ENCODE measurements at places on chromosomes 3 and 15.

- DNase-seq: no peak
Observed at GRCh38 chr3:18591120-18591519, 166.0 kb upstream of the SATB1 start.

- no peak for DNase-seq
Observed at GRCh38 chr3:114691871-114692270, 398.0 kb downstream of the TIGIT start.

- DNase-seq: no peak
Observed at GRCh38 chr3:63900010-63900409, 12.2 kb downstream of the SCAANT1 start.

DNA sequence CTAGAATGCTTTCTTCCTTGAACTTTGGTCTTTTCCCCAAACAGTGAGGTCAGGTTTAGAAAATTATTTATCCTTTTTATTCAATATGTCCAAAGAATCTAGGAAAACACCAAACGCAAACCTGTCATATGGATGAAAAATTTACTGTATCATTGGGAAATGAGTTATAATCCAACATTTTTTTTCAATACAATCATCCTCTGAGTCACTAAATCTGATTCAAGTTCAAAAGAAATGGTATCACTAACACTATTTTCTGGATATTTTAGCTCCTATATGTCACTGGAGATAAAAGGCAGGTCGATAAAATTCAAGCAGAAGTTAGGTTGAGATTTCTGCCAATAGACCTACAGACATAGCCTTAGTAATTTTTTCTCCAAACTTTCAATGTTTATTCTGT is 591.6 kb upstream of the AGTR1 start:
- DNase-seq: no peak

DNA sequence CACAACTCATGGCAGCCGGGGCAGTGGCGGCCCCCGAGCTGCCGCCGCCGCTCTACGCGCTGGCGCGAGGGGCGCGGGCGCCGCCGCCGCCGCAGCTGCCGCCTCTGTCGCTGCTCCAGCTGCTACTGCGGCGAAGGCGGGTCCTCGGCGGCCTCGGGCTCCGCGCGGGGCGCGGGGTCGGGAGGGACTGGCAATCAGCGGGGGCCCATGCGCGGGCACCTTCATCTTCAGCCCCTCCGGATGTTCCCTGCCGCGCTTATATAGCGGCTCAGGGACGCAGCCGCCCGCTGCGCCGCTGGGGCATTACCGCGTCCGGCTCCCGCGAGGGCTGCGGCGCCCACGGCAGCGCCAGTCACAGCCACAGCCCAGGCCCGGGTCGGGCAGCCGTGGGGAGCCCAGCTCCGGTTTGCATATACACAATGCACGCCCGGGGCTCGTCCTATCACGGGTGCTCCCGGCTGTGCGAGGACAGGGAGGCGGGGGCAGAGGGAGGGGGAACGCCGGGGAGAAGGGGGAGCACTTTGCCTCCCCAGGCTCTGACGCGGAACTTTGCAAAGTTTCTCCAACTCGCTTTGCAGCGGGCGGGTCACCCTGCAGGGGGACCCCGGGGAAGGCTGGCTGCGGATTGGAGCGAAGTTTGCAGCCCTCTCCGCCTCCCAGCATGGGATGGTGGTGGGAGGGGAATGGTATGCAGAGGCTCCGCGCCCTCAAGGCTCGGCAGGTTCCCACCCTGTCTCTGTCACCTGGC is at the start of gene VGLL3:
Gene VGLL3, minus strand, starts transcription at position 416 of the 748 bp plus-strand sequence. Its CDS starts 406 bp downstream, at position 10.
- peak; percentile 95 for DNase-seq

- DNase-seq: peak; percentile 70
Observed at GRCh38 chr3:8536096-8537056, 34.8 kb downstream of the LMCD1 start.

GRCh38 chr3:176737480-176738110 is 459.7 kb downstream of the TBL1XR1 start:
- no peak for DNase-seq

GRCh38 chr3:115165266-115165665 is 18.2 kb upstream of the ZBTB20 start:
- no peak for DNase-seq

DNA sequence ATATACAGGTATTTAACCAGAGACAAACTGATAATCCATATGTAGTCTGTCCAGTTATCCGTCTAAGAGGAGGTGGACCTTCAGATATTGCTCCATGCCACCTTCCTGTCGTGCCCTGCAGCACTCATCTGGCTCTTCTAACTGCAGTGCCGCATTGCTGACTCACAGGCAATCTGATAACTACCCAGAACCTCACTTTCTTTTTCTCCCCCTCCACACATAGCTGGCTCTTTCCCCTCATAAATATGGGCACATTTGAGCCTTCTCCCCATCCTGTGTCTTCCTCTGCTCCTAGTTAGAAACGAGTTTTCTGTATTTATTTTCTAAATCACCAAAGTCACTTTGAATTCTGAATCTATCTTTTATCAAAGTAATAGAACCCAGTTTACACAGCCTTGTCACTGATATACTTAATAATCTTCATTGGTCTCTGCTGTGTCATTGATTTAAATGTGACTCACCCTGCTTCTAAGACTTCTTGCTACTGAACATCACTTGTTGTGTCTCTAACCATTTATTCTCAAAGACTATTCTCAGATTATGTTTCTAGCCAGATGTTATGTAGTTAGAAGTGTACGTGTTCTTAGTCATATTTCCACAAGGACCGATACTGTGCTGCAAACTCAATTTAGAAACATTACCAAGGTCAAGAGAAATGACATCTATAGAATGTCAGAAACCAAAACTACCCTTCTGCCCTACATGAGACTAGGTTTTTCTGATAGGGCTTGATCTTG is 17.4 kb upstream of the KCNMB2 start:
- peak; percentile 29 for DNase-seq

DNA sequence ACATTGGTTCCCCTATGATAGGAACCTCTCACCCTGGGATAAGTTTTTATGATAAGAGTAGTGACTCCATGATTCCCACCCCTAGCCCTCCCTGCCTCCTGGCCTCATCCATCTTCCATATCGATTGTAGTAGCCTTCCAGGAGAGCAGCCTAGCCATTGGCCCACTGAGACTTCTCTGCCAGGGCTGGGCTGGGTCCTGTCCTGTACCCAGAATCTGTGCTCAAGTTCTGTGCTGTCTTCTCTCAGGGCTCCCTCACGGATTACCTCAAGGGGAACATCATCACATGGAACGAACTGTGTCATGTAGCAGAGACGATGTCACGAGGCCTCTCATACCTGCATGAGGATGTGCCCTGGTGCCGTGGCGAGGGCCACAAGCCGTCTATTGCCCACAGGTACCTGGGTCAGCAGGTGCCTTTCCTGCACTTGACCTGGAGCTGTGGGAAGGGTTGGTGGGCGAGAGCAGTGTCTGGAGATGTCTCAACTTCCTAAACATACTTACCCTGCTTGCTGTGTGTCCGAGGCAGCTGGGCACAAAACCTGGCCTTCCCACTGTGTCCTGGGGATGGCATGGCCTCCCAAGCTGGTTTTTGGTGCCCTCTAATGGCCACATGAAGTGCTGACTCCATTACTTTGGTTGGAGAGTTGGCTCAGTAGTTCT is 16.6 kb upstream of the EXOG start:
- peak; percentile 47 for DNase-seq

GRCh38 chr3:67559029-67559605 is 95.3 kb downstream of the SUCLG2 start:
- DNase-seq: no peak

DNA sequence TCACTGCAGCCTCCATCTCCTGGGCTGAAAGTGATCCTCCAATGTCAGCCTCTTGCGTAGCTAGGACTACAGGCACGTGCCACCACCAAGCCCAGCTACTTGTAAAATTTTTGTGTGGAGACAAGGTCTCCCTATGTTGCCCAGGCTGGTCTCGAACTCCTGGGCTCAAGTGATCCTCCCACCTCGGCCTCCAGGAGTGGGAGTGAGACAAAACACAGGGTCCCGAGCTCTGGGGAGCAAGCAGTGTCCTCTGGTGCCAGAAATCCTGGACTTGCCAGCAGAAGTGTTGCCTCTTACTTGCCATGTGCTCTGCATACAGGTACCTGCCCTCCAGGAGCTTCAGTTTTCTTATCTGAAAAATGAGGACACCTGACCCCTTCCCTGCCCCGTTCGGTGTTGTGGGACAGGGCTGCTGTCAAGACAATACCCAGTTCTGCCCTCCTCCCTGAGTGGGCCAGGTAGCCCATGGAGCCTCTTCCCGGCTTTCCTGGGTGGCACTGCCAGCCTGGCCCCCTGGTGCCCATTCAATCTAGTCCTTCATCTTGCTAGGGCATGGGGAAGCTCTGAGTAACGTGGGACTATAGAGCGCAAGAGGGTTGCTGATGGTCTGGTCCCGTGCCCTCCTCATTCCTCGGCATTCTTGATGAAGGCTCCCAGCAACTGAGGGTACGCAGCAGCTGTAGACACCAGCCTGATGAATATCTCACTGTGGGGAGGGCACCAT is 164.6 kb downstream of the GOLGA6L4 start:
- no peak for DNase-seq

GRCh38 chr15:97504031-97504792 is 456.3 kb upstream of the ARRDC4 start:
- peak; percentile 93 for DNase-seq

GRCh38 chr15:74535388-74536084 is 5.5 kb upstream of the ARID3B start:
- no peak for DNase-seq

- DNase-seq: no peak
Observed at GRCh38 chr3:36201546-36201945, 178.8 kb upstream of the STAC start.

DNA sequence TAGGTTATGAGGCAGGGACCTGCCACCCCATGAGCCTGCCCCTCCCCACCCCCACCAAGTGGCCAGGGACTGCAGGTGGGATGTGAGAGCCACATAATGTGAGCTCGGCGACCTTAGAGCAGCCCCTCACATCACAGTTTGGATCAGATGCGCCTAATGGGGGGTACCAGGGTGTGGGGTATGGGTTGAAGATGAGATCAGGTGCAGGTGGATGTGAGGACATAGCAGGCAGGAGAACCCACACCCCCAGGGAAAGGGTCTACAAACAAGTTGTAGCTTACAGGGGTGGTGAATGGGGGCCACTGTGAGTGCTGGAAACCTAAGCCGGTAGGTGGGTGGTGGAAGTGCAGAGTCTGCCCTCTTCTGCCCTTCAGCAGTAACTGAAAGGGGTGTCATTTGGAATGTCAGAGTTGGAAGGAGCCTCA is 94.0 kb downstream of the CORO2B start:
- DNase-seq: no peak

- DNase-seq: peak; percentile 83
Observed at GRCh38 chr3:88203642-88204055, 53.9 kb downstream of the C3orf38 start.

DNA sequence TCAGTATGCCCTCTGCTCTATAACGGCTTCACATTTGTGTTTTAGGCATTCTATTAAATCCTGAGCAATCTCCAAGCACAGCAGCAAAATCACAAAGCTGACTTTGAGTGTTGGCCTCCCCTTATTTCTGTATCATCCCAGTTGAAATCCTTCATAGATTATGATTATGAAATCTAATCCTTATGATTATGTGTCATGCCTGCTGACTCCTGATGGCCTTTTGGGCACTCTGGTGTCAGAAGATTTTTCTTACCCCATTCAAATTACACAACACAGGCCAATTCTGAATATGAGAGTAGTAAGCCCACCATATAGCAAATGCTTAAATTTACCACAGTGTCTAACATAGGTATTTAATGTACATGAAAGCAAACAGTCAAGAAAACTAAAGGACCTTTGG is 34.3 kb downstream of the CDV3 start:
- DNase-seq: no peak

DNA sequence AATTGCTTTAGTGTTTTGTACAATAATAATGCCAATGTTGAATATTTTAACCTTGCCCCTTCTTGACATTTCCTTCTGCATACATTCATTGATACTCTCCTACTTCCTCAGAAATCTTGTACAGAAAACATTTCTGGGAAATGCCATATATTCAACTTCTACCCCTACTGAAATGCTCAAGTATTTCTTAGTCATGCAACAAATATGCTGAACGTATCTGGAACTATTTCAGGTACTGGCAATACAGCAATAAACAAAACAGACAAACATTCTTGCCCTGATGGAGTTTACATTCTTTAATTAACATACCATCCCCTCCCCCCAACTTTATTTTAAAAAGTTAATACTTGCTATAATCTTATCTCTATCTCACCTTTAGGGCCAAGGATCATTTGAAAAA is 147.2 kb downstream of the STAG1 start:
- DNase-seq: no peak

- DNase-seq: peak; percentile 18
Observed at GRCh38 chr3:61030469-61031035, 220.7 kb downstream of the FHIT start.

- peak; percentile 47 for DNase-seq
Observed at GRCh38 chr3:114213292-114213626, 24.1 kb downstream of the ZNF80 start.

DNA sequence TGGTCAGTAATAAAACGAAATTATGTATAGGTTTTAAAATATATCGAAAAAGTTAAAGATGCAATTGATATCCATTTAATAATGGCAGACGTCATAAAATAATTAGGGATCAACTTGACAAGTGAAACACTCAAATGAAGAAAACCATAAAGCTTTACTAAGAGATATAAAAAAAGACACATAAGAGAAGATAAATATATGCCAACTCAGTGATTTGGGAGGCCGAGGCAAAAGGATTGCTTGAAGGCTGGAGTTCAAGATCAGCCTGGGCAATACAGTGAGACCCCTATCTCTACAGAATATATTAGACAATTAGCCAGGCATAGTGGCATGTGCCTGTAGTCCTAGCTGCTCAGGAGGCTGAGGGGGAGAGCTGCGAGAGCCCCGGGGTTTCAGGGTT is 190.5 kb downstream of the SV2B start:
- no peak for DNase-seq

DNA sequence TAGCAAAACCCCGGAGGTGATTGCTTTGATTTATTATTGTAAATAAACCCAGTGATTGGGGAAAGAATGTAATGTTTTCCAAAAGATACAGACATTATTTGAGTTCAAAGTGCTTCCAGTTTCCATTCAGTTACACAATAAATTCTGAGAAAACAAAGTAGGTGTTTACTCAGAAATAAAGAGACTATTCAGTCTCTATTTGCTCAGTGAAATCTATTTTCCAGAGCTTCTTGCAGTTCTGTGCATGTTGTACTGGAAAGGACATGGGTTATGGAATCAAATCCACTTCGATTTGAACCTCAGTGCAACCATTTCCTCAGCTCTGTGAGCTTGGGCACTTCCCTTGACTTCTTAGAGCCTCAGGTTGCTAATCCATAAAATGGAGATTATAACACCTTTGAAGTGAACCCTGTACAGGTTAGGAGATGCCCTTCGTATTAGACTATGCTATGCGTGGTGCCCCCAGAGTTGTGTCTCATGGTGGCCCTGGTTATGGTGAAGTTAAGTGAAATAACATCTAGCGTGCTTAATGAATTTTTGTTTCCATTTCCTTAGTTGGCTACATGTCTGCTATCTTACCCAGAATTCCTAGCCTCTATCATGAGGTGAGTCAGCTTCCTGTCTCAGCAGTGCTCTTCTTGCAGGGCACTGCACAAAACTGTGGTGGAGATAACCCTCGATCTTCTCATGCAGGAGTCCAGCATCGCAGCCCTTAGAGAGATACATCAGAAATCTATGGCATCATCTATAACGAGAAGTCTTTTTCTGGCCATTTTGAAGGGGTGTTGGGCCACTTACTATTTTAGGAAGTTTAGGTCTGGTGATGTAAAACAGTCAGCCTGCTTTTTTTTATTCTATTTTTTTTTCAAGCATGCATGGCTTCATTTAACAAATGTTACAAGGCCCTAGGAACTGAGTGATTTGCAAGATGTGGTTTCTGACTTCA is 97.7 kb downstream of the RPL39L start:
- peak; percentile 76 for DNase-seq

GRCh38 chr3:4888913-4889846 is 90.1 kb upstream of the BHLHE40 start:
- DNase-seq: no peak
